ENCODE measurements at places on chromosomes 1 and 21.

GRCh38 chr1:54813485-54814125 lies 12.5 kb upstream of the TTC22 start:
- peak; percentile 36 for DNase-seq

DNA sequence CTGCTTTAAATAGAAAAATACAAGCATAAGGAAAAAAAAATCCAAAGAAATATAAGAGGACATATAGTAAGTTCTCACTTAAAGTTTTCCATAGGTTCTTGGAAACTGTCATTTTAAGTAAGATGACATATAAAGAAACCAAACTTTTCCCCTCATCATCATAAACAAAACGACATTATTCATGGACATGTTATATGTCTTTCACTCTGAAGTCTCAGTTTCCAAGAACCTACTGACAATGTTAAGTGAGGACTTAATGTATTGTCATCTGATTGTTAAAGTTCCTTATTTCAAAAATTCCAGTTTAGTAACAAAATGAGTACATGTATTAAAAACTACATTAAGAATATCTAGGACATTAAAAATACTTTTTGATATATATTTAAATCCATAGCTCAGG lies 69.6 kb upstream of the GFI1 start:
- DNase-seq: no peak

DNA sequence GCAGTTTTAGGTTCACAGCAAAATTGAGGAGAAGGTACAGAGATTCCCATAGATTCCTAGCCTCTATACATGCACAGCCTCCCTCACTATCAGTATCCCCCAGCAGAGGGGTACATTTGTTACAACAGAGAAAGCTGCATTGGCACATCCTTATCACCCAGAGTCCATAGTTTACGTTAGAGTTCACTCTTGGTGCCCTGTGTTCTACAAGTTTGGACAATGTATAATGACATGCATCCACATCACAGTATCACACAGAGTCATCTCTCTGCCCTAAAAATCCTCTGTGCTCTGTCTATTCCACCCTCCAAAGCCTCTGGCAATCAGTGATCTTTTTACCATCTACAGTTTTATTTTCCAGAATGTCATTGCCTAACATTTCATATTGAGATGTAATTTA lies 22.3 kb upstream of the RGS16 start:
- DNase-seq: no peak

DNA sequence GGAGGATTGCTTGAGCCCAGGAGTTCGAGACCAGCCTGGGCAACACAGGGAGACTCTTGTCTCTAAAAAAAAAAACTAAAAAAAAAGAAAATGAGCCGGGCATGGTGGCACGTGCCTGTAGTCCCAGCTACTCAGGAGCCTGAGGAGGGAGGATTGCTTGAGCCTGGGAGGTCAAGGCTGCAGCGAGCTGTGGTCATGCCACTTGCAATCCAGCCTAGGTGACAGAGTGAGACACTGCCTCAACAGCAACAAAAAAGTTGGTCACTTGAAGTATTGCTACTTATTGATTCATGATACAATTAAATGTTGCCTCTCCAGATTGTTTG lies 57.9 kb upstream of the CXADR start:
- no peak for DNase-seq

GRCh38 chr1:54259546-54260140 lies 59.7 kb downstream of the MRPL37 start:
- no peak for DNase-seq

GRCh38 chr1:155952505-155952890 lies 11.1 kb downstream of the RXFP4 start:
- no peak for DNase-seq

DNA sequence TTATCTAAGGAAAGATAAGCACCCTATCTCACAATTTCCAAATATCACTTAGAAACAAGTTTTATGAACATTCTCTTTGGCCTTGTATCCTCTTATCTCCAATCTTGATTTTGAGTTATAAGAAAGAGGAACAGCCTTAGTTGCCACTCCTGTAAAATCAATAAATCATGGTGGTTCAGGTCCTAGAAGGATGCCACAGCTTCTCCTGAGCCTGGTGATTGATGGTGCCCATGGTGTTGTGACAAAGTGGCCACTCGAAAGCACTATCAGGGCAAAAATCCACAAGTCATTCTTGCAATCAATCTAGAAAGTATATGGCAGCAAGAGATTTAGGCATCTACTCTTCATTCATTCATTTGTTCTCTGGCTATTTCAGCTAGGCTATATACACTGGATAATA lies 27.8 kb downstream of the GBP6 start:
- DNase-seq: no peak

GRCh38 chr1:182126272-182126800 lies 64.8 kb upstream of the ZNF648 start:
- DNase-seq: no peak

GRCh38 chr1:212432272-212432660 lies 454 bp upstream of the NENF start:
- DNase-seq: no peak

DNA sequence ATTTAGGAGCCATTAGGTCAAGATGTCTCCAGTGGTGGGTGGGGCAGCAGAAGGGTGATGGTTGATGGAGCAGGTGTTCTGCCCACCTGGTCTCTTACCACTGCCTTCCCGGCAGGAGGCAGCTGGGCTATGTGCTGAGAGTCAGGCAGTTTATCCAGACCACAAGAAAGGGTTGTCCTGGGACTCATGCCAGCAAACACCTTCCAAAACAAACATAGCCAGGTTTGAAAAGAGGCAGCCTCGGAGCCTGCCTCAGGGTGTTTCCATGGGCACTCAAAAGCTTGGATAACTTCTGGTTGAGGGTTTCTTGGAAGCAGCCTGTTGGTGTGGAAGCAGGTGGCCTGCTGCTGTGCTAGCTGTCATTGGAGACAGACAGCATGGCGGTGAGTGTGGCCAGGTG lies 187.2 kb downstream of the PCP4 start:
- DNase-seq: no peak

DNA sequence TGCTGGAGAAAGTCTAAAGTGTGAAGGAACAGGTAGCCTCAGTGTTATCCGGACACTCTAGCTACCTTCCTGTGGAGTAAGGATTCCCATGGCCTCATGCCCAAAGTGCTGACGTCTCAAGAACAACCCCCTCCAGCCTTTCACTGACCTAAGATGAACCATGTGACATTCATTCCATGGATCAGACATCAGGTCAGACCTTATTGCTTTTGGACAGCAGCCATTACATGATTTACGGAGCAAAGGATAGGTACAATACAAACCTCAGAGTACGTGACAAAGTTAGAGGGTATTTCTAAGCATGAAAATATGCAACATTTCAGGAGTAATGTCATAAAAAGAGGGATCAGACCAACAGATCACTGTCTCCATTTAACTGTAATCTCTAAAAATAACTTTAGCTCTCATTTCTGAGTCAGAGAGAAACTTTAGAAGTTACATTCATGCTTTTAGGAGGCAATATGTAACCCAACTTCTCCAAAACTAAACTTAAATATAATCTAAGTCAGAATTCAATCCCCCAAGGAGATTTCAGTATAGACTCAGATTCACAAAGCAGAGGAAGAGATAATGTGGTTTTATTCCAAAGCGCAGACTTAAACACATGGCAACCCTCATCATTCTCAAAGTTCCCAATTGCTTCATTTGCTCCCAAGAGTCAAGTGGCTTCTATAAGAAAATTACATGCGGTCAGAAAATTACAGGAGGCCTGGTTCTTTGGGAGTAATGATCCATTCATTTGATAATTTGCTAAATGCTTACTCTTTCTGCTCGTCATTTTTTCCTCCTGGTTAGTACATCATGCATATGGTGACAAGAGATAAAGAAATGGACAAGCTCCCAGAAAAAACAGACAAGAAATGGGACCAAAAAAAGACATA lies 280.4 kb downstream of the SETD4 start:
- DNase-seq: no peak

DNA sequence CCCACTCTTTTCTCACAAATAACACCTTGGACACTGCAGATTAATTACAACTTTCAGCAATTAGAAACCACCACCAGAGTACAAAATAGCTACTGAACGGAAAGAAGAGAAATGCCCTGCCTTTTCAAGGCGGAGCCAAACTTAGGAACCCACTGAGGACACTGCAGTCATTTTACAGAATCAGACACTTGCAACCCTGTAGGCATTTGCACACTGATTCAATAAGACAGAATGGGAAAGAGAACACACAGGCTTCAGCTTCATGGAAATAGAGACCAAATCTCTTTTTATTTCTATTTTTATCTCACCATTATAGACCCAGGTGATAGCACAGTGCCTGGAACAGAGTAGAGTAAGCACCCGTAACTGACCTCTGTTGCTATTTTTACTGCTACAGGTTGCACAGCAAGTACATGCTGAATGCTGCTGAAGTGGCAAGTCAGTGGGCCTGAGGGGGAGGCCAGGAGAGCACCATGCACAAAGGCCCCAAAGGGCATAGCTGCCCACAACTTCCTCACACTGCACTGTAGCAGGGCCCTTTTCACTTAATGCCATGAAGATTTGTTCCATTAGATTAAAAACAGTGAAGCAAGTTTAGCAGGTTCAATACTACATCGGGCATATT lies 50.7 kb upstream of the EDARADD start:
- no peak for DNase-seq

GRCh38 chr1:97849345-97850340 lies 71.2 kb downstream of the DPYD start:
- no peak for DNase-seq

DNA sequence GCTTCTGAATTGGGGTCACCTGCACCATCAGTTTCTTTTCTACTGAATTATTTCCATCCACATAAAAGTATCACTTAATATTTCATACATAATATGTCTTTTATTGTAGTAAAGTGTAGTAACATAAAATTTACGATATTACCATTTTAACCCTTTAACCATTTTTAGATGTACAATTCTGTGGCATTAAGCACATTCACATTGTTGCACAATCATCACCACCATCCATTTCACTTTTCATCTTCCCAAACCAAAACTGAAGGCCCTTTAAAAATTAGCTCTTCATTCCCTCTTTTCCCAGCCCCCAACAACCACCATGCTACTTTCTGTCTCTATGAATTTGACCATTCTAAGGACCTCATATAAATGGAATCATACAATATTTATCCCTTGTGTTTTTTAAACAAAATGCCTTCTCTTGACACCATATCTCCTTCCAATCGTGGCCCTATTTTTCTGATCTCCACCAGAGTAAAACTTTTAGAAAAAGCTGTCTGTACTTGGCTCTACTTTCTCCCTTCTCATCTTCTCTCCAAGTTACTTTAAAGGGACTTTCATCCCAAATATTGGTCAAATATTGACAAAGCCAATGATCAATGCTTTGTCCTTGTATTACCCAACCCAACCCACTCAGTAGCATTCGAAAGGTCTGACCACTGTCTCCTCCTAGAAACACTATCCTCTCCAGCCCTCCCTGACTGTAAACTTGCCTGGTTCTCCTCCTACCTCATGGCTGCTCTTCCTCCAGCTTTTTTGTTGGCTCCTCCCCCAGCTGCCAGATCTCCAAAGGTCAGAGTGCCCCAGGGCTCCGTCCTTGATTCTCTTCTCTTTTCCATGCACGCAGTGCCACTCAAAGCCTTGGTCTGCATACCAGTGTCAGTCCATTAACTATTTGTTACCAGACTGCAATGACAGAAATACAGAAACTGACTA lies 44.7 kb downstream of the SLC30A10 start:
- DNase-seq: peak; percentile 96

GRCh38 chr1:46582972-46583371 lies 21.1 kb downstream of the MKNK1 start:
- no peak for DNase-seq

DNA sequence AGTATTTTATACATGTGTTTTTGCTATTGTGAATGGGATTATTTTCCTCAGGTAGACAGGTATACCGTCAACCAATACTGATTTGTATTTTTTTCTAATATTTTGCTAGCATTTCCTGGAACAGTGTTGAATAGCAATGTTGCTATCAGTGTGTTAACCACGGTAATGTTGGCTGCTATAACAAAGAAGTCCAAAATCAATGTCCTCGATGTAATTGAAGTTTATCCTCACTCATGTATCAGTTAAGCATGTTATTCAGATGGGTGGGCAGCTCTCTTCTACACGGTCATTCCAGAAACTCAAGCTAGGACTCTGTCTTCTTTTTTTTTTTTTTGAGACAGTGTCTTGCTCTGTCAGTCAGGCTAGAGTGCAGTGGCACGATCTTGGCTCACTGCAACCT lies 24.3 kb downstream of the DOP1B start:
- DNase-seq: no peak

GRCh38 chr1:31584869-31585735 lies 8.8 kb downstream of the TINAGL1 start:
- DNase-seq: no peak

GRCh38 chr1:4090976-4091660 lies 191.0 kb upstream of the C1orf174 start:
- DNase-seq: no peak

- DNase-seq: no peak
Measured at GRCh38 chr1:170765712-170766330, 101.9 kb downstream of the PRRX1 start.

DNA sequence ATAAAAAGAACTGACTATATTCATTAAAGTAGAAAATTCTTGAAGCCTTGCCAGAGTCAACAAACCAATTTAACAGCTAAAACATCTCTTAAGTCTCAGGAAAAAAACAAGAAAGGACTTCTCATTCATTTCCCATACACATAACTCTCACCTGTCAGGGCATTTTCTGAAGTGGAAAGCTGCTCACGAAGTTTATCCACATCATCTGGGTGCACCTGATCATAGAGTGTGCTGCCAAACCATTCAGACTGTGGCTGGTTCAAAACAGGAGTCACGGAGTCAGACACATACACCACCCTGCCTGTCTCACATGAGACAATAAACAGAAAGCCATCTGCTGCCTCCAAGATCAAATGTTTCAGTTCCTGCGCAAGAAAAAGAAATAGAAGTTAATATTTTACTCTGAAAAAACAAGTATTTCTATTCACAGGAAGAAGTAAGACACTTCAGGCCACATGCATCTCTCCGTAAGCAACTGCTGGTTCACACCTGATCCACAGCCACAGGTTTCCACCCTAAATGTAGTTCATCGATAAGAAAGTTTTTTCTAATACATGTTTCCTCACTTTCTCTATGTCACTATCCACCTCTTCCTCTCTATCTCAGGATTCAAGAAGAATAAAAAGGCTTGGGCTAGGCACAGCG lies 28.2 kb upstream of the CTSK start:
- DNase-seq: no peak

- no peak for DNase-seq
Measured at GRCh38 chr1:239125893-239126292, 260.5 kb upstream of the CHRM3 start.

DNA sequence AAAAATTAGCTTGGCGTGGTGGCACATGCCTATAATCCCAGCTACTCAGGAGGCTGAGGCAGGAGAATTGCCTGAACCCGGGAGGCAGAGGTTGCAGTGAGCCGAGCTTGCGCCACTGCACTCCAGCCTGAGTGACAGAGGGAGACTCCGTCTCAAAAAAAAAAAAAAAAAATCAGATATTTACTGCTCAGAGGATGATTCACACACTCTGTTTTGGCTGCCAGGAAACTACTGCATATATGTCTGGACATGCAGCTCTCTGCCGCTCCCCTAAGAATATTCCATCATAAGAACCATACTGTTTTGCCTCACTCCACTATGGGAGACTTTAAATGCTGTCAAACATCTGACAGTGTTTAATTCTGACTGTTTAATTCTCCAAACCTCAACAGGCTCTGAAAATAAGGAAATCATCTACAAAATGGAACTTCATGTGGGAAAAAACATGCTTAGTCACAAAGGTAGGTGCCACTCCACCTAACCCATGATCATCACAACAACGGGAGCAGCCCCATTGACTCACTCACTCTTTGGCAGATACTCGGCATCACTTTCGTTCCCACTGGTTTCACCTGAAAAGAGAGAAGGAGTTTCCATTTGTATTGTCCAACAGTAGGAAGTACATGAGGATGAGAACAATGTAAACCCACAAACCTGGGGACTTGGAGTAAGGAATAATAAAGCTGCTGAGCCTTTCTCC lies 29.3 kb upstream of the BCAS2 start:
- no peak for DNase-seq

GRCh38 chr1:206866062-206866461 lies 639 bp downstream of the IL20 start:
- DNase-seq: no peak

All from ELF-1 (cell line).